A673 (cell line): ENCODE measurements at places on chromosomes 13 and 19. TPM values are rescaled to one million over a fixed set of nuclear protein-coding genes. Genes with fewer than 3 reads are reported as not detected.

The NCAN gene
- not detected in 2 replicates for total RNA-seq

The ALOX5AP gene
- total RNA-seq = not detected in 2 replicates

The ERVV-1 gene
- not detected in 2 replicates for total RNA-seq

The HNRNPM gene
- total RNA-seq = 413 and 436 TPM in 2 replicates

DNA sequence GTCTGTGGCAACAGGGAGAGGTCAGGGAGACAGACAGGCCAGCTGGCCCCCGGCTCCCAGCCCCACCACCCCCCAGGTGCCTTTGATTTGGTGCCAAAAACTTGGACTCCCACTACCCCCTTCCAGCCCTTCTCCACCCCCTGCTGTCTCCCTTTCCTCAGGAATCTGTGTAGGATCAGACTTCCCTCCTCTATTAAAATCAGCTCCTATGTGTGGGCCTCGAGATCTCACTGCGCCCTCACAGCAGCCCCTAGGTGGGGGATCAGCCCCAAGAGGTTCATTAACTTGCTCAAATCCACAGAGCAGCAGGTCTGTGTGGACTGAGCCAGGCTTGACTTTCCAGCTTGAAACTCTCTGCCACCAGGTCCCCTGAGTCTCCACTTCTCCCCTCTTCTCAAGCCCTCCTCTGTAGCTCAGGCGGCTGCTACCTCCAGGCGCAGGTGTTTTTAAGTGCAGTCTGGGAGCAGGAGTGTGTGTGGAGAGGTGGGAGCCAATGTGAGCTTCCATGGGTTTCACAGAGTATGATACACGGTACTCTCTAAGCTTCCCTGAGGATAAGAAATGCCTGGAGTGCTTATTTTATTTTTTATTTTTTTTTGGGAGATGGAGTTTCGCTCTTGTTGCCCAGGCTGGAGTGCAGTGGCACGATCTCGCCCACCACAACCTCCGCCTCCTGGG, 1.7 kb downstream of the GAPDHS start:
- DNase-seq = no peak

- no peak for DNase-seq
These were observed 66.7 kb downstream of the SLITRK1 start for GRCh38 chr13:83815598-83815997.

GRCh38 chr19:41883463-41883820, 458 bp downstream of the ARHGEF1 start:
- DNase-seq = no peak

GRCh38 chr13:72760189-72760588, 21.5 kb downstream of the DIS3 start:
- DNase-seq = no peak

- DNase-seq = no peak
These were observed 5.5 kb downstream of the ZBTB7A start for GRCh38 chr19:4061178-4061682.

DNA sequence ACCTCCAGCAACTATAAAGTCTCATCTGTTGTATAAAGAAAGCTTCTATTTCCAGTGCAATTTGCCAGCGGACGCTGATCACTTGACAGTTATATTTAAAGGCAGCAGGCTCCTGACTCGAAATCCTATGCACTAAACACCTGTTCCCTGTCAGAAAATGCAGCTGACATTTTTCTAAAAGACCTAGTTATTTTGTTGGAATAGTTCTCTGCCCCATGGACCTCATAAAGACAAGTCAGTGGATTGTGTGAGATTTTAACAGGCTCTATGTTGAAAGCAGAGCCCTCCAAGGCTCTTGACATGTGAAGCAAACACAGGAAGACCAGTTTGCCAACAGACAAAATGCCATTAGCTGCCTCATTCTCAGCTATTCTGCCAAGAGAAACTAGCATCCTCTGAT, 304.7 kb upstream of the KLF12 start:
- no peak for DNase-seq

DNA sequence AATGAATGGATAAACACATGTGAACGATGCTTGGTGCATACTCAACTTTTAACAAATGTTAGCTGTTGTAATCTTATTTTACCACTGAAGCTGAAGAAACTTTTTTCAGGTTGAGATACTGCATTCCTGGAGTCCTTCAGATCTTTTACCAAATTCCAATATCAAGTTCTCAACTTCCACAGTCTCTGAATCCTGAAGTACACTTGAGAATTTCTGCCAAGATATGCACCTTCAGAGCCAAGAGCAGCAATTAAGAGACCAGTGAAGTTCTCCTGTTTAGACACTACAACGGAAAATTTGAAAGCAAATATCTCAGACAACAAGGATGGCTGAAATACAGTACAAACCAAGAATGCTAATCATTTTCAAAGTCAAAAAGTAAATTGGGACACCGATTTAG, 84.6 kb upstream of the MTIF3 start:
- no peak for DNase-seq

- DNase-seq = no peak
These were observed 278.4 kb upstream of the DACH1 start for GRCh38 chr13:72145383-72145782.

DNA sequence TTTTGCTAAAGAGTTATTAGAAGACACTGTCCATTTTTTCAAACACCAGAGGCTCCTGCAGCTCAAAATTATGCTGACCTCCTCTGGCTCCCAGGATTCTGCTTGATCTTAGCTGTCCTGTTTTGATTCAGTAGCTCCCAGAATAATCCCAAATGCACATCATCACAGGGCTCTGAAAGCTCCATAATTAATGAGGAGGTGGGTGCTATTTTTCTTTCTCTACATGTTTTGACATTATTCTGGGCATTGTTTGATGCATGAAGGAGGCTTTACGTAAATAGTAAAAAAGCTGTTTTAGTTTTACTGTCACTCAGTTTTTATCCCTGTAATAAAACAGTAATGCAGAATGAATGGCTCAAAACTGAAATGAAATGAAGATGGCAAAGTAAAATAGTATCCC, 495.4 kb downstream of the DCT start:
- DNase-seq = no peak
